CD4-positive, alpha-beta T cell (primary cell): ENCODE measurements at places on chromosomes 3 and 15.

- no peaks in the 10 kb centered on the region for H3K36me3 ChIP-seq
- no peaks in the 10 kb centered on the region for H3K4me1 ChIP-seq
- no peak overlapping the region for H3K4me3 ChIP-seq
- DNase-seq = no peak
- H3K27me3 ChIP-seq = no peaks in the 10 kb centered on the region
- H3K27ac ChIP-seq = no peak overlapping the region
Measured at GRCh38 chr3:69658514-69659140, 80.6 kb upstream of the MITF start.

DNA sequence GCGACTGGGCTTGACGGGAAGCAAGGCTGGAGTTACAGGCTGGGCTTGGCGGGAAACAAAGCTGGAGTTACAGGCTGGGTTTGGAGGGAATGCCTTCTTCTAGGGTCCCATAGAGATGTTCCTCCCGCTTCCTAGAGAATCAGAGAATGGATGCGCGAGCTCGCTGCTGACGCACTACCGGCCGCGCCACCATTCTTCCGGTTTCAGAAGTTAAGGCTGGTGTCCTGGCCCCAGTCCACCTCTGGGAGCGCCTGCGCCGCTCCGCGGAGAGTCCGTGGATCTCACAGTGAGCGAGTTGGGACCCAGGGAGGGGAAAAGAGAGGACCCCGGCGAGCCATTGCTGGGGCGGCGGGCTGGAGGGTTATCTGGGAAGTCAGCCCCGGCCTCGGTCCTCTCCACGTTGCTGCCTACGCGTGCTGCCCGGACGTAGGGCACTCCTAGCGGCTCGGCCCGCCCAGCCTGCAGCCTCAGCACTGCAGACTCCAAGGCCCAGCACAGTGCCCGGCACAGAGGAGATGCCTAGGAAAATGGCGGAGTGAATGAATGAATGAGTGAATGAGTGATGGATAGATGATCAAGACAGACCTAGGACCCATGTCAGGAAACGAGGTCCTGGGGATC, at the start of gene ZNF502:
Gene ZNF502 (plus strand): TSS at position 206 of the 621 bp plus-strand sequence. CDS start 7,602 bp downstream, outside the sequence.
- peaks cover 13% of the 10 kb centered on the region for H3K4me1 ChIP-seq
- H3K27me3 ChIP-seq = no peaks in the 10 kb centered on the region
- H3K36me3 ChIP-seq = no peaks in the 10 kb centered on the region

DNA sequence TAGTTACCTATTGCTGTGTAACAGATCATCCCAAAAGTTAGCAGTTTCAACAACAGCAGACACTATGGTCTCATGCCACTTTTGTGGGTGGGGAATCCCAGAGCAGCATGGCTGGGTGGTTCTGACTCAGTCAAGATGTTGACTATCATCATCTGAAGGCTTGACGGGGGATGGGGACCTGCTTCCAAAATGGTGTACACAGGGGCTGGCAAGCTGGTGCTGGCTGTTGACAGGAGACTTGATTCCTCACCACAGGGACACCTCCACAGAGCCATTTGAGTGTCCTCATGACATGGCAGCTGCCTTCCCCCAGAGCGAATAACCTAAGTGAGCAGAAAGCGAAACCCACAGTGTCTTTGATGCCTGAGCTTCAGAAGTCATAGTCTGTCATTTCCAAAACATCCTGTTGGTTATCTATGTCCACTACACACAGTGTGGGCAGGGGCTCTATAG, 19.1 kb downstream of the DNAJB8 start:
- H3K36me3 ChIP-seq = no peaks in the 10 kb centered on the region
- H3K27me3 ChIP-seq = no peaks in the 10 kb centered on the region
- H3K4me1 ChIP-seq = peaks cover 21% of the 10 kb centered on the region
- H3K4me3 ChIP-seq = no peak overlapping the region
- no peak overlapping the region for H3K27ac ChIP-seq

- H3K27ac ChIP-seq = no peak overlapping the region
- no peaks in the 10 kb centered on the region for H3K36me3 ChIP-seq
- no peak overlapping the region for H3K4me3 ChIP-seq
- no peaks in the 10 kb centered on the region for H3K4me1 ChIP-seq
Measured at GRCh38 chr15:58401991-58402649, 29.7 kb upstream of the LIPC start.

GRCh38 chr15:25694239-25694584, 168.9 kb downstream of the ATP10A start:
- no peak overlapping the region for H3K27ac ChIP-seq
- H3K36me3 ChIP-seq = peaks cover 68% of the 10 kb centered on the region
- H3K4me1 ChIP-seq = no peaks in the 10 kb centered on the region
- no peak for DNase-seq

DNA sequence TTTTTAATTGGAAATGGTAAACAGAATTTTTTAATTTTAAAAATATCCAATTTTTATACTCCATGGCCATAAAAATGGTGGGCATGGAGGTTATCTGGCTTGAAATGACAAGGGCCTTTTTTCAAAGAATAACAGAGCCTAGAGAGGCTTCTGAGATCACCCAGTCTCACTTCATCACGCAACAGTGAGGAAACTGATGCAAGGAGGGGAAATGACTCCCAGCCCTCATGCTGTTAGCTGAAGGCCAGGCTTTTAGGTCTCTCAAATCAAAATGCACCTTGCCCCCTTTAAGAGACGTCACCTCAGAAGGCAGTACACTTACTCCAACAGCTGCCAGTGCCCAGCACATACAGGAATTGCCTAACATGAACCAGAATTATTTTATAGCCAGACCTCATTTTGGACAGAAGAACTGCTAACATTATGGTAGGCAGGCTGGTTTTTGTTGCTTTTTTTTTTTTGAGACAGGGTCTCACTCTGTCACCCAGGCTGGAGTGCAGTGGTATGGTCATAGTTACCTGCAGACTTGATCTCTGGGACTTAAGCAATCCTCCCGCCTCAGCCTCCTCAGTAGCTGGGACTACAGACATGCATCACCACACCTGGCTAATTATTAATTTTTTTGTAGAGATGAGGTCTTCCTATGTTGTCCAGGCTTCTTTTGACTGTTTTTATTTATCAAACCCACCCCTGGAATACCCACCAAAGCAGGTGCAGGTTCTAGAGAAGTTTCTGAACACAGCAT, 9.1 kb downstream of the RAB43 start:
- H3K4me1 ChIP-seq = peaks cover 84% of the 10 kb centered on the region
- H3K4me3 ChIP-seq = no peak overlapping the region
- H3K27me3 ChIP-seq = no peaks in the 10 kb centered on the region
- peaks cover 65% of the 10 kb centered on the region for H3K36me3 ChIP-seq
- peak overlapping the region; percentile 11 for H3K27ac ChIP-seq
- no peak for DNase-seq

DNA sequence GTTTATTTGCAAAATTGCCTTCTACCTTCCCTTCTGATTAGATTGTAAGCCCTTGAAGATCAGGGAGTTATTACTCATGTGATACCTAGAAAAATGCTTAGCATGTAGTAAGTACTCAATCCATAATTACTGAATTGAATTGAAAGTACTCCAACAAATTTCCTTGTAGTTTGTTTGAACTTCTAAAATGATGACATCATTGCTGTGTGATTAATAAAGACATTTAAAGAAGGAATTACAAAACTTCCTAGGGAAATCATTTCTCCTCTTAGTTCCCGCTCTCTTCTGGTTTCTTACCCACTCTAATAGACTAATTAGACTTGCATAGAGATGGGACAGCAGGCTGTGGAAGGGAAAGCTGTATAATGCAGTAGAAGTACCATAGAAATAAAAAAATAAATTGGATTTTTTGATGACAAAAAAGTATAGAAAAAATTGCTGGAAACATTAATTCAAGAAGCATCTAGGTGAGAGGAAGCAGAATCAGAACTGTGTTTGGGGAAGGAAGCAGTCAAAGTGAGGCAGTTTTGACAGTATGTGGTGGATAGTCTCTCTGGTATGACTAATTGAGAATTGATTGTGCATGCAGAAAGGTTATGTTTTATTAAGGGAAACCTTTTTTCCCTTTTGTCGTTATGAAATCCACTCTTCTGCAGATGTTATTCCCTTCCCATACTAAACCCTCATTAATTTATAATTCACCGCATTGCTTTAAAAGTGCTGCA, 93.0 kb downstream of the ALCAM start:
- H3K27me3 ChIP-seq = no peaks in the 10 kb centered on the region
- H3K4me1 ChIP-seq = no peaks in the 10 kb centered on the region
- no peak overlapping the region for H3K27ac ChIP-seq
- no peak for DNase-seq
- H3K4me3 ChIP-seq = no peak overlapping the region

DNA sequence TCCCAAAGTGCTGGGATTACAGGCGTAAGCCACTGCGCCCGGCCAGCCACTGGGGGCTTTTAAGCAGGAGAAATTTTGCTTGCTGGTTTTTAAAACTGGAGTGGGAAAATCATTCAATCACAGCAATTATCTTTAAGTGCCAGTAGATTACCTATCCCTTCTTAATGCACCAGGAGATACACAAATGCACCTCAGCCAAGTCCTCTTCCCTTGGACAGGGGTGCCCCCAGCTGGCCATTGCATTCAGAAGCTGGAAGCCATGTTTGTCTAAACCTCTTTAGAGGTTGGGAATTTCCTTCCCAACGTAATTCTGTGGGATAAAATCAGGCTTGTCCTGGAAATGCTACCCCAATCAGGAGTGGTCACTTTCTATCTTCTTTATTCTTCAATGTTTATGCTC, 26.6 kb downstream of the MIX23 start:
- H3K27me3 ChIP-seq = no peaks in the 10 kb centered on the region
- peak; percentile 11 for DNase-seq
- no peak overlapping the region for H3K4me3 ChIP-seq
- H3K4me1 ChIP-seq = no peaks in the 10 kb centered on the region
- H3K27ac ChIP-seq = no peak overlapping the region

DNA sequence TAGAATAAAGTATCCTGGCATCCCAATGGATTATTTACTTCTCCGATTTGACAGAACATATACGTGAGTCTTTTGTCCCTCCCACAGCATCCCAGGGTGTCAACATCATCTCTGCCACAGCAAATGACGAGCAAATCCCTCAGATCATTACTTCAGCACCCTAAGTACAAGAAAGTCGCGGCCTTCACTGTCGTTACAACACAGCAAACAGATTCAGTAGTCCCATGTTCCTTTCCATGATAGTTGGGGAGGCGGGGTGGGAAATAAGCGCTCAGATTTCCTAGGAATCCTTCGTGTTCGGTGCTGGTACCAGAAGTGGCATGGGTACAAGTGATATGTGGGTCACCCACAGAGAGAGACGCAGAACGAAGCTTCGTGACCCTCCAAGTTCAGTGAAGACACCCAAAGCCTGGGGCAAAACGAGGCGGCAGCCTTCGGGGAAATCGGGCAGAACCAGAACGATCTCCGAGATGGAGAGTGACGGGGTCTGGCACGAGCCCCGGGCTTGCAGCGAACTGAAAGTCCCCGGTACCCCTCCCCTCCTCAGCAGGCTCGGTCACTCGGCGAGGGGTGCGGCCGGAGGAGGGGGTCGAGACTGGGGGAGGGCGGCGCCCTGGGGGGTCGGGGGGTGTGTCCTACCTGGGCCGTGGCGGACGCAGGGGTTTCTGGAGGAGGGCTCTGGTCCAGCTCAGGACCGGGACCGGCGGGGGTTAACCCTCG, 619 bp downstream of the TTBK2 start:
- H3K4me3 ChIP-seq = peak overlapping the region; percentile 75
- no peaks in the 10 kb centered on the region for H3K36me3 ChIP-seq
- H3K4me1 ChIP-seq = peaks cover 15% of the 10 kb centered on the region
- peak; percentile 31 for DNase-seq

- no peak overlapping the region for H3K27ac ChIP-seq
- peaks cover 61% of the 10 kb centered on the region for H3K36me3 ChIP-seq
- H3K4me1 ChIP-seq = no peaks in the 10 kb centered on the region
- no peak overlapping the region for H3K4me3 ChIP-seq
- H3K27me3 ChIP-seq = no peaks in the 10 kb centered on the region
Measured at GRCh38 chr15:50627351-50628055, 59.1 kb downstream of the TRPM7 start.
